ENCODE measurements at places on chromosomes 7 and 10.

- DNase-seq: no peak
Observed at GRCh38 chr10:31549896-31550295, 230.9 kb downstream of the ZEB1 start.

GRCh38 chr10:118763202-118763988 is 8.6 kb upstream of the CACUL1 start:
- no peak for DNase-seq

DNA sequence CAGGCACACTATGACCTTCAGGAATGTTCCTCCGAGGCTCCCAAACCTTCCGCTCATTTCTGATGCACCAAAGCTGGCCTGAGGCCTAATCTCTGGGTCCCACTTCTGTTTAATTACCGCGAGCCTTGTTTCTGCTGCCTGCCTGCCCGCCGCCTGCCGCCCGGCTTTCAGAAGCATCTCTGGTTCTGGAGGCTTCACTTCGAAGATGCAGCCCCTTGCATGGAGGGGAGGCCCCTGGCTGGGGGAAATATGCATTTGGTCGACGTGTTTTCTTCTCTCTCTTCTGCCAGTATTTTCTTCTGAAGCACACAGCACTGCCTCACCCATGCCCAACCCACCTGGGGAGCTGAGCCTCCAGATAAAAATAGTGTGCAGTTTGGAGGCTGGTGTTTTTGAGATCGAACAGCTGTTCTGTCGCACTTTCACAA is 166.9 kb downstream of the PAXIP1 start:
- no peak for DNase-seq

DNA sequence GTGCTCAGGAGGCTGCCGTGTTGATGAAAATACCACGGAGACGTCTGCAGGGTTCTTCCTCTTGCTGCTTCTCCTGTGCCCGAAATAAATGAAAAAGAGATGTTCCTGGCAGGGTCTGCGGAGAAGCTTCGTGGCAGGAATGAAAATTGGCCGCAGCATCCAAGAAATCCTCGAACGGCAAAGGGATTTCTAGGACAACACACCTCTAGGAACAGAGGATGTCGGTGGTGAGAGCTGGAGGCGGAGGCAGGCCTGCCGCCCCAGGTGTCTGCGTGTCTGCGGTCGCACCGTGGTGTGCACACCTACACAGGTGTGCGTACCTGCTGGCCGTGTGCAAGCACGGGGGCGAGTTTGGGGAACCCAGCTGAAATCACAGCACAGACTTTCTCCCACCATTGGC is 43.4 kb downstream of the TMEM130 start:
- DNase-seq: no peak

DNA sequence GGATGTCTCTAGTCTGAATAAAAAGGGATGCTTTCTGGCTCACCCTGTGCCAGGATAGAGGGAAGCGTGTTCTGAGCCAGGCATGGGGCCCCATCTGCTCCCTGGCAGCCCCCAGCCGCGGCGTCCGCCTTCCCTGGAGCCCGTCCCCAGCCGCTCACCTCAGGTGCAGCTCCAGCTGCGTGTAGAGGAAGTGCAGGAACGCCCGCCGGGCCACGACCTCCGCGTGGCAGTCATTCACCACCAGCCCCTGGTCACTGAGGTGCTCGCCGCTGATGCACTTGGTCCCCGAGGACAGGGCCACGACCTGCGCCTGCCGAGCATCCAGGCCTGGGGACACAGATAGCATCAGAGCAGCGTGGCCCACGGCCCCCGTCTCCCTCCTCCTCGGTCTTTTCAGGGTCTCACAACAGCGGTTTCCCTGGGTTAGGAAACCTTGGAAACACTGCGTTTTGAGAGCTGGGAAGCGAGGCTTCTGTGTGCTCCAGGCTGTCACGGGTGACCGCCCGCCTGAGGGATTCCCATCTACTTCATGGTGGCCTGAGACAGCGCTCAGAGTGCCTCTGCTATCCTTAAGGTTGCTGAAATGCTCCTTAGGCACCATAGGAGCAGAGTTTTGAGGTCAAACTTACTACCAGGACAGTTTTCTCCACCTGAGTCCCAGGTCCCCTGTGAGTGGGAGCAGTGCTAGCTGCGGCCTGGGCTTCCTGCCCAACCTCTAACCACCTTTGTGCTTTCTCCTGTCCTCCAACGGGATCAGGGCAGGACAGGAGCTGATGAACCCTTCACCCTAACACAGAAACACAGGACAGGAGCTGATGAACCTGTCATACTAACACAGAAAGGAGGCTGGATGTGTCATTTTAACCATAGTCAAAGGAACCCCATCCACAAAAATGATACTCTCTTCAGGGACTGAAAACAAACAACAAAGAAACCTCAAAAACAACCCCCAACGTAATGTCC is 186.1 kb downstream of the WDR37 start:
- DNase-seq: no peak

GRCh38 chr7:135980012-135980551 is 2.9 kb upstream of the MTPN start:
- no peak for DNase-seq

DNA sequence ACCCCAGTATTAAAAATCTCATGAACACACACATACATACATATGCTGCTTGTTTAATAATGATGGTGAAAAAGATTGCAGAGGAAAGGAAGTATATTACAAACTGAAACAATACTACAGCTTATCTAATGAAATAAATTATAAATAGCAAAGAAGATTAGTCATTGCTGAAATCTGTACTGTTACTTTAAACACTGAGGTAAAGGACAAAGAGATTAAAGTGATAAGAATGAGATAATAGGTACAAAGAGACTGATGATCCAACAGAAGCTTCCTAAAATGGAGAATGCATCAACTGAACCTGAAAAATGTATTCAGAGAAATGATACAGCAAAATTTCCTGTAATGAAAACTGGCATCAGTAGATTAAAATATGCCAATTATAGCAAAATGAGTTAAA is 91.5 kb upstream of the KCND2 start:
- DNase-seq: no peak

DNA sequence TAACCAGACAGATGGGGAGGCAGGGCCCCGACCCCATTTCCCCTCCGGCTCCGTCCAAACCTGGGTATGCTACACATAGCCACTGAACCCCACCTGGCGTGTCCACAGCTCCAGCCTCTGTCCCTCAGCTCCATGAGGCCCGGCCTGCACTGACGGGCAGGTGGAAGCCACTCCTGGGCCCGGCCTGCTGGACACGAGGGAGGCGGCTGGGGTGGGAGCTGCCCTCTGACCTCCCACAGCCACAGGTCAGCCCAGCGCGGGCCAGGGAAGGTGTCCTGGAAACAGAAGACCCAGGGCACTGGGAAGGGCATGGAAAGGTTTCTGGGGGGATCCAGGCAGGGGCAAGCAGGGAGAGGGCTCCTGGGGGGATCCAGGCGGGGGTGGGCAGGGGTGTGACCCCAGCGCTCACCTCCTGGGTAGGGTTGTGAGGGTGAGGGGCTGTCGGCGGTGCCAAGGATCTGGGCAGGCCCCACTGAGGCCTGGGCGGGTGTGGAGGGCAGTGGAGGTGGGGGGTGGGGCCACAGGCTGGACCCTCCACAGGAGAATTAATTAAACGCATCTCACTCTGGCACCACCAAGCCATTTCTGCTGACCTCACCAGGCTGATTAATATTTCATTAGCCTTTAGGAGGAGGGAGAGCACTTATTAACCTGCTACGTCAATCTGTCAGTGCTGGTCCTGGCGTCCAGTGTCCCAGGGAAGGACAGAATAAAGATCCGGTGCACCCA is 108.9 kb downstream of the UNCX start:
- DNase-seq: no peak

- no peak for DNase-seq
Observed at GRCh38 chr7:84123965-84124547, 70.5 kb downstream of the SEMA3A start.

DNA sequence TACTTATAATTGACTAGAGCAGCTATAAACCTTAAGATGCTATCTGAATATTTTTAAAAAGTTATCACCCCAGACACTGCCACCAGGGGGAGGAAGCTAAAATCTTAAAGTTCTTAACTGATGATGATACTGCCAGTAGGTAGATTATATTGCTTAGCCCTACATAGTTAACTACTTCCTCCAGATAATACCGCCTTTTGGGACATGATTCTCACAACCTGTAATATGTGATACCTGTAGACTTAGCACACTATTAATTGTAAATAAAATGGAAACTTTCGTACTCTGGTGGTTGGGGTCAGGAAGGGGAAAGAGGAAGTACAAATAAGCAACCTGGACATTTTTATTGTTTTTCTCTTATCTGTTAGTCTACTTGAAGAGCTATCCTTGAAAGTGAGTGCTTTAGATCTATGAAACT is 268.9 kb downstream of the ADK start:
- no peak for DNase-seq

DNA sequence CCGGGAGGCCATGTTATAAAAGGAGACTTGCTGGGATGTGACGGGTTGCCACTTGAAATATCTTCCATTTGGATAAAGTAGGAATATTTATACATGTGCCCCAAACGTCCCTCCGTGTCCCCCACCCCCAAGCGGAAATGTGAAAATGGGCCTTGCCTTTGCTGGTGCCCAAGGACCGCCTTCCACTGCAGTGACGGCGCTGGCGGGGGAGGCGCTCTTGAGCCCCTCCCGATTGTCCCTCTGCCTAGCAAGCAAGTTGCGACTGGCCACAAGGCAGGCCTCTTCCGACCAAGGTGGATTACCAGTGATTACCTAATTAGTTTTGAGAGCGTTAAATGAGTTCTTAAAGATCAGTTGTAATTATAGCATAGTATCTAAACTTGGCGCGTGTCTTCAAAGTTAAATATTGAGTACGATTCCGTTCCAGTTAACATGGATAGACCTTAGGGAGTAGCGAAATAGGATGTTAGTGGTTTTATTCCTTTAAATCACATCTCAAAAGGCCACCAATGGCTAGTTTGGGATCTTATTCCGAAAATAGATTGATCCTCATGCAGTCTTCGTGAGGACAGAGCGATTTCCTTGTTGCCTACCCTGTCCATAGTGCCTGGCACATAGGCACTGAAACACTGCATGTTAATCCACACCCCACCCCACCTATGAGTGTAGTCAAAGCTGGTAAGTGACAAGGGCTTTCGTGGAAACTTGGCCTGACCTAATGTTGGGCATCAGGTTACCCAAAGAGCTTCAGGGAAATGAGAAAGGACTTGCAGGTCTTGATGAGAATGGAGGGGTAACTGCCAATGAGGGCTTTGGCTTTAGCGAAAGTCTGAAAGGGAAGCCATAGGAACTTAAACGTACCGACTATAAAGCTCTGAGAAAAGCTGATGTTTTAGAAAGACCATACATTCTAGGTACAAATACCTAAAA is 1.1 kb downstream of the PPIA start:
- DNase-seq: peak; percentile 91

DNA sequence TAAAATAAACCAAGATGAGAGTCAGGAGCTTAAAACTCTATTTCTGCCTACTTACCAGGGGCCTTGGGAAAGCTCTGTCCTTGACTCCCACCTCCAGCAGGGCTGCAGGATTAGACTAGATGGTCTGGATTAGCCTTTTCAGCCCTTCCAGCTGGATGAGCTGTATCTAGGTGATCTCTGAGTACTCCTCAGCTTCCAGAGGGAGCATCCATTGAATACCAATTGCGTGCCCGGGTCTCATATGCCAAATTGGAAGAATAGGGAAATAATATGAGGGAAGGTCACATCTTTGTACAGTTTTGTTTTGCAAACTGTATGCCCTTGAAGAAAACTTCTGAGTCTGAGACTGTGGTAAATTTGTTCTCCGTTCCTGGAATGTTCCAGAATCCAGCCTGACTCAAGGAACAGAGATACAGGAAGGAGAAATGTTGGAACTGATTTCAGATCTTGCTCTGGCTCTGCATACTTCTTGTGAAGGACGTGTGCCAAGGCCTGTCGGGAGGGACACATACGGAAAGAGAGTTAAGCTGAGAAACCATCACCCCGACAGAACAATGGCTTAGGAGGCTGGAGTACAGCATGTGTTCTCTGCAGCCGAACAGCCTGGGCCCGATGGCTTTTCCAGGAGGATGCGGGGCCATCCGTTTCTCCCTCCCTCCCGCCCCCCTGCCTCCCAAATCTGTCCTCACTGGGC is 44.9 kb downstream of the MINDY4 start:
- DNase-seq: no peak

- DNase-seq: no peak
Observed at GRCh38 chr10:125407000-125407502, 246.7 kb upstream of the CTBP2 start.

- DNase-seq: no peak
Observed at GRCh38 chr7:143367972-143368371, 5.5 kb upstream of the FAM131B start.

GRCh38 chr7:82410461-82410860 is 33.1 kb downstream of the CACNA2D1 start:
- no peak for DNase-seq

- DNase-seq: no peak
Observed at GRCh38 chr7:12401538-12402364, 1.9 kb downstream of the VWDE start.

GRCh38 chr7:15049157-15049556 is 146.6 kb upstream of the DGKB start:
- DNase-seq: no peak

GRCh38 chr7:35648367-35648766 is 46.6 kb downstream of the HERPUD2 start:
- DNase-seq: no peak

DNA sequence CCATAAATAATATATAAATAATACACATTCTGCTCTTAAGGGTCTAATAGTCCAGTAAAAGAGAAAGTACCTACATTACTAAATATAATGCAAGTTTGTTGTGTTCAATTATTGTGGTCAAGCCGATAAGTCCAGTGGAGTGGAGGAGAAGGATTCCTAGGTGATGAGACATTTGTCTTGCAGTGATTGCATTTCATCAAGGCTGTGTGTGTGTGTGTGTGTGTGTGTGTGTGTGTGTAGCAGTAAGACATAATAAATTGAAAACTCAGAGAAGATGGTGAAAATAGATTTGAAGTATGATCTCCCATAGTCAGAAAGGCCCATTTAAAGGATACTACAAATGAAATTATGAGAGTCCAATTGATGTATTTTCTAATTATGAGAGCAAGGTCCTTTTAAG is 192.5 kb upstream of the SEMA3C start:
- DNase-seq: no peak

GRCh38 chr7:133789974-133790373 is 337.2 kb upstream of the LRGUK start:
- DNase-seq: no peak

- no peak for DNase-seq
Observed at GRCh38 chr7:14115701-14116100, 126.2 kb upstream of the ETV1 start.

DNA sequence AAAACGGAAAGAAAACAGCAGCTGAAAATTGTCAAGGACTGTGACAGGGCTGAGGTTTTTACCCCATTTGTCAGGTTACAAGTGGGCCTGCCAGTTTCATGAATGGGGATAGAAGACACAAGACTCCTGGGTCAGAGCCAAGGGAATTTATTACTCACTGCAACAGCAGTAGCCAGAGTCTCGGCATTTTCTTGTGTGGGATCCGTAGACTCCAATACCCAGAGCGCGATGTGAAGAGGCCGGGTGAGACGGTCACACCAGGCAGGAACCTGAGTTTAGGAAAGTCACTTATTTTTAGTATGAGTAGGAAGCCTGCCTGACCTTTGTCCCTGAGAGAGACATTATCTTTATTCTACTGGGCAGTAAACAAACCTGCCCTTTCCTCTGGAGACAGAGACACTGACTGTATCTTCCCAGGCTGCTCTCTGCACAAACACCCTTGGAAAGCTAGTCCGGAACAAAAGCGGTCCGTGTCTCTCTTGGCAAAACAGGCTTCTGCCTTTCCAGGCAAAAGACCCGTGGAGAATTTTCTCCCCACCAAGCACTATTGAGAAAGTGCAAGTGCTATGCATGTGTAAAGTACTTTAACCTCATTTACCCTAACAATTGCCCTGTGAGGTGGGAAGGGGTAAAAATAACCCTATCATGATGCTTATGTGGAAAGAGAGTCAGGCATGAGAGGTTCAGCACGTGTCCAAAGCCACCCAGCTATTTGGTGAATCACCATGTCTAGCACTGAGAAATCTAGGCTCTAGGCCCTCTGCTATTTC is 58.4 kb downstream of the JCAD start:
- no peak for DNase-seq

Data from CD4-positive, alpha-beta T cell treated with Interleukin-4 for 1 hour (primary cell).